ENCODE measurements at places on chromosomes 5 and 9. TPM values are rescaled to one million over a fixed set of nuclear protein-coding genes. Genes with fewer than 3 reads are reported as not detected.

DNA sequence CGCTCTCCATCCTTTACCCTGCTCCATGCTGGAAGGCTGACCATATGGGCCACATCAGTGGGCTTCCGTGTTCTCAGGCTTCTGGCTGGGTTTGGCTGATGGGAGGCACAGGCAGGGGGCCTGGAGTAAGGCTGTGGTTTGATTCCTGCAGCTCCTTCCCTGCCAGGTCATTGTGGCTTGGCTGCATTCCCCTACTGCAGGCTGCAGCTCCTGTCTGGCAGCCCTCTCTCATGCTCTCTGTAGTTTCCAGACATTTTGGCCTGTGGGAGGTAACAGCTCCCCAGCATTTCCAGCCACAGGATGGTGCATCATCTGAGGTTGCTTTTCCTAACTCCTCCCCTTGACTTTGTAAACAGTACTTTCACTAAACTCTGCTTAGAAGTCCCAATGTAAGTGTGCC, 102.0 kb upstream of the PTPN3 start:
- DNase-seq = no peak

GRCh38 chr5:172525996-172526360, 71.7 kb upstream of the SH3PXD2B start:
- no peak for DNase-seq

DNA sequence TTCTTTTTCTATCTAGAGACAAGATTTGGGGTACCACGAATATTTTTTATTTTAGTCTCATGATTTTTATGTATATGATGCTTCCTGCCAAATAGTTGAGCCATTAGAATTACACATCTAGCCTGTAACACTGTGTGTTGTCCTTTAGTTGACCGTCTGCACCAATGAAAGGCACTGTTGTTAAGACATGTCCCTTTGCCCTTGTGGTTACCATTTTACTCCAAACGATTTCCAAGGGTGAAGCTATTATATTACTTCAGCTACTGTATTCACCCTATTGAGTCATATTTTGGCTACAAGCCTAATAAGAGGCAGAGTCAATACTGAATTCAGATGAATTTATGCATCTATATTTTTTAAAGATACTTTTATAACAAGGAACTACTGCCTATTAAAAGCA, 207.6 kb downstream of the CETN3 start:
- no peak for DNase-seq

DNA sequence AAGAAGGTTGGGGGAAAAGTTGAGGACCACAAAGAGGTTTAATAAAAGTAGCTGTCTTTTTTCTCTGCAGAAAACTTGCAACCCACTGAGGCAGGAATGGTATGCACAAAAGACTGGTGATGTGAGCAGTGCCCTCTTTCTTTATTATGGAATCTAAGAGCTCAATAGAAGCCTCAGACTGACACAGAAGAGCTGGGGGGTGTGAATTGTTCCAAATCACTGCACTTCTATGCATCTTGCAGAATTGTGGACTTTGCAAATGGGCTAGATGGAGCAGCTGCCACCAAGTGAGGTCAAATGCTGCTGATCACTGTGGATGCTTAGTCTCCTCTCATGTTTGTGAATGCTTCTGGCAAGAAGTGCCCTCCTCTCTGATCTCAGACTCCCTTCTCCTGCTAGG, 227.1 kb downstream of the ZSWIM6 start:
- DNase-seq = no peak

Gene ANGPTL2
- 37.1 TPM for total RNA-seq

Gene INSYN2B
- 0.87 TPM for total RNA-seq

Gene C9orf50
- total RNA-seq = not detected

Measured in Right ventricle myocardium inferior (tissue), 1 donor.